ENCODE measurements at places on chromosomes 11 and 22.
A peak's percentile ranks its signal among the peaks of the same experiment; 100 is the strongest.

GRCh38 chr22:29267462-29267857 lies 321 bp downstream of the RHBDD3 start:
- peak overlapping the region; percentile 99 for H3K27ac ChIP-seq
- peaks cover 50% of the 10 kb centered on the region for H3K4me1 ChIP-seq
- no peak for DNase-seq
- peaks cover 12% of the 10 kb centered on the region for H3K36me3 ChIP-seq
- peak overlapping the region; percentile 79 for H3K4me3 ChIP-seq

DNA sequence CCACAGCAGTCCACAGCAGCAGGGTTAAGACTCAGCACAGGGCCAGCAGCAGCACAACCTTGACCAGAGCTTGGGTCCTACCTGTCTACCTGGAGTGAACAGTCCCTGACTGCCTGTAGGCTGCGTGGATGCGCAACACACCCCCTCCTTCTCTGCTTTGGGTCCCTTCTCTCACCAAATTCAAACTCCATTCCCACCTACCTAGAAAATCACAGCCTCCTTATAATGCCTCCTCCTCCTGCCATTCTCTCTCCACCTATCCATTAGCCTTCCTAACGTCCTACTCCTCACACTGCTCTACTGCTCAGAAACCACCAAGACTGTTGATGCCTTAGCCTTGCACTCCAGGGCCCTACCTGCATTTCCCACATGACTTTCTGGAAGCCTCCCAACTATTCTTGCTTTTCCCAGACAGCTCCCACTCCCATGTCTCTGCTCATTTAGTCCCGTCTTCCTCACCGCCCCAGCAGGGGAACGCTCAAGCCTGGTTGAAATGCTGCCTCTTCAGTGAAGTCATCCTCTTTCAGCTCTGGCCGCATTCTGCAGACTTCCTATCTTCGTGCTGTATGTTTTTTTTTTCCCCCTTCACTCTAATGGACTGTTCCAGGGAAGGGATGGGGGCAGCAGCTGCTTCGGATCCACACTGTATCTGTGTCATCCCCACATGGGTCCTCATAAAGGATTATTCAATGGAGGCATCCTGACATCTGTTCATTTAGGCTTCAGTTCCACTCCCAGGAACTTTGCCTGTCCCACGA lies 3.3 kb downstream of the IL18BP start:
- H3K36me3 ChIP-seq: peaks cover 55% of the 10 kb centered on the region
- H3K4me3 ChIP-seq: no peak overlapping the region
- no peak for DNase-seq
- H3K27ac ChIP-seq: no peak overlapping the region

- no peaks in the 10 kb centered on the region for H3K27me3 ChIP-seq
- no peaks in the 10 kb centered on the region for H3K4me1 ChIP-seq
- H3K4me3 ChIP-seq: no peak overlapping the region
- no peak for DNase-seq
- H3K27ac ChIP-seq: no peak overlapping the region
Measured at GRCh38 chr11:16380941-16381568, 24.7 kb upstream of the SOX6 start.

- no peaks in the 10 kb centered on the region for H3K36me3 ChIP-seq
- H3K27me3 ChIP-seq: no peaks in the 10 kb centered on the region
- no peaks in the 10 kb centered on the region for H3K4me1 ChIP-seq
- DNase-seq: no peak
- H3K4me3 ChIP-seq: no peak overlapping the region
Measured at GRCh38 chr11:132278801-132279574, 908.6 kb downstream of the NTM start.

DNA sequence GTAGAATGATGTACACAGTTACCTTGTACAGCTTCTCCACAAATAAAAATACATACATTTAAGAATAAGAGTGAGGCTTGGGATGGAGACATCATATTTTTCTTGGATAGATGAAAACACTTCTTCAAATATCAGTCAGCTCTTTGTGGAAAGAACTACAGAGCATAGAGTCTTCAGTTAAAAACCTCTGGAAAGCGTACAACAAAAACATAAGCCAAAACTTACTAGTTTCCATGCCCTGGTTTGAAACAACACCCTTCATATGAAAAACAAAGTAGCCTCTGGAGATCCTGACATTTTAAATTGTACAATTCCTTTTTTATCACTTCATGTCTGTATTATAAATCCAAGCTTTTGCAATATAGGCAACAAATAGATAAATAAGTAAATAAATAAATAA lies 7.0 kb upstream of the CEP126 start:
- no peaks in the 10 kb centered on the region for H3K36me3 ChIP-seq
- no peak overlapping the region for H3K4me3 ChIP-seq
- no peaks in the 10 kb centered on the region for H3K4me1 ChIP-seq
- H3K27ac ChIP-seq: no peak overlapping the region

DNA sequence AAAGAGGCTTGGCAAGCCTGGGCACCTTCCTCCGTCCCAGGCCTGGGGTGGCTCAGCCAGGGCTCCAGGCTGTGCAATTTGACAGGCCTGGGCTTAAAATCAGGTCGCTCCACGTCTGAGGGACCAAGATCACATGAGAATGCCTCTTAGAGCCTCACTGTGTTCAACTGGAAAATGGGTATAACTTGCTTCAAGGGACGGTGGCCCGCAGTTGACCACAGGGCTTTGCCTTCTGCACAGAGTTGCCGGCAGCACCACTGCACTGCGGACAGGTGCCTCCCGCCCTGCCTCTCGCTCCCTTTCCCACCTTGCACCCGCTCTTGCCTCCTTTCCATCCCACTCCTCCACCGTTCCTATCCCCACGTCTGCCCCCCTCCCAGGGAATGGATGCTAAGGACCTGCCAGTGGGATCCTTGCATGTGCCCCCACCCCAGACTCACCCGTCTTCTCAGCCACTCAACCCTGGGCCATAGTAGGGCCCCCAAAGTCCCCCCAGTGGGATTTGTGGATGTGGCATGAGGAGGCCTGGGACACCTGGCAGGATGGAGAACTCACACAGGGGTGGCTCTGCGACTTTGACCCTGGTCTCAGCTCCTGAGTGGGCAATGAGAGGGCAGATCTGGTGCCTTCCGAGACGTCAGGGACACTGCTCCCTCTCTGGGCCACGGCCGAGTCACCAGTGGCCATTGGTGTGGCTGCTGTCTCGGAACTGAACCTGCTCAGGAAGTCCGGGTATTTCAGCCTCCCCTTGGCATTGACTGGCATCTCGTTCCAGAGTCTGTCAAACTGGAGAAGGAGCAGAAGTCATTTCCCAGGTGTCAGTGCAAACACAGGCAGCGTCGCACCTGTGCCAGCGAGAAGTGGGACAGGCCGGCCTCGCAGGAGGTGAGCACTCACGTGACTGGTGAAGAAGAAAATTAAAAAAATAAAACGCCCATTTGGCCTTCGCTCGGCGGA lies 128.0 kb downstream of the MPPED1 start:
- H3K36me3 ChIP-seq: no peaks in the 10 kb centered on the region
- no peak overlapping the region for H3K27ac ChIP-seq
- no peaks in the 10 kb centered on the region for H3K4me1 ChIP-seq

GRCh38 chr22:17110791-17111550 lies 10.2 kb downstream of the TMEM121B start:
- peaks cover 38% of the 10 kb centered on the region for H3K4me1 ChIP-seq
- no peak for DNase-seq
- H3K27ac ChIP-seq: no peak overlapping the region

DNA sequence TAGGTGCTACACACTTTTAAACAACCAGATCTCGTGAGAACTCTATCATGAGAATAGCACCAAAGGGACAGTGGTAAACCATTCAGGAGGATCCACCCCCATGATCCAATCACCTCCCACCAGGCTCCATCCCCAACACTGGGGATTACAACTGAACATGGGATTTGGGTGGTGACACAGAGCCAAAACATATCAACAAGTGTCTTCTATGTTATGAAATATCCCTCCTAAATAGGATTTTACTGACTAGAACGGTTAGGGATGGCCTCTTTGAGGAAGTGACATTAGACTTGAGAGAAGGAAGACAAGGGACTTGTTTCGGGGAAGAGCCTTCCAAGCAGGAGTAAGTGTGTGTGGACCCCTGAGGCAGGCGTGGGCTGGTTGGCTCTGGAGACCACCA lies 11.9 kb upstream of the MRPL11 start:
- H3K4me3 ChIP-seq: no peak overlapping the region
- peaks cover 12% of the 10 kb centered on the region for H3K4me1 ChIP-seq
- no peak overlapping the region for H3K27ac ChIP-seq

DNA sequence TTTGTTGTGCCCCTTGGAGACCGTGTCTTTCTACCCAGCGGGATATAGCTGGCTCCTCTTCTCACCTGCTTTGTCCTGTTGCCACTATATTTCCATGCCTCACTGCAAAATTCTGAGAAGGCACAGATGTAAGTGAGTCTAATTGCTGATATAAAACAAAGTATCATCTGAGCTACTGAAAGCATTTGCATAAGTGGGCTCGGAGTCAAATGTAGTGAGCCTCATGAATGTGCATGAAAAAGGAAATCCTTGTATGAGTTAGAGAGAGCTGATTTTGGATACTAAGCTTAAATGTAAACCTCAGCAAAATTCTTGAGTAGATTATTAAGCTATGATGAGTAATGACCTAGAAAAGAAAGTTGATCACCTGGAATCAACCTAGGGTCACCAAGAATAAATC lies 13.9 kb downstream of the OVCH2 start:
- H3K4me3 ChIP-seq: no peak overlapping the region
- no peaks in the 10 kb centered on the region for H3K27me3 ChIP-seq
- no peaks in the 10 kb centered on the region for H3K36me3 ChIP-seq
- H3K27ac ChIP-seq: no peak overlapping the region
- H3K4me1 ChIP-seq: peaks cover 6% of the 10 kb centered on the region

DNA sequence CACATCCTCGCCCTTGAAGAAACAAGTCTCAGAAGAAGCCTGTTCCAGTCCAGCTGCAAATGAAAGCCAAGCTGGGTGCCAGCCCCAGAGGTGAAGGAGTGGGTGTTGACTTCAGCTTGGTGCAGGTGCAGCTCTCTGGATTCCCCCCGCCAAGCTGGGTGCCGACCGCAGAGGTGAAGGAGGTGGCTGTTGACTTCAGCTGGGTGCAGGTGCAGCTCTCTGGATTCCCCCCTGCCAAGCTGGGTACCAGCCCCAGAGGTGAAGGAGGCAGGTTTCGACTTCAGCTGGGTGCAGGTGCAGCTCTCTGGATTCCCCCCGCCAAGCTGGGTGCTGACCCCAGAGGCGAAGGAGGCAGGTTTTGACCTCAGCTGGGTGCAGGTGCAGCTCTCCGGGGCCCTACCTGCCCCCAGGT lies 1234.0 kb downstream of the TBC1D22A start:
- H3K27ac ChIP-seq: no peak overlapping the region
- H3K27me3 ChIP-seq: no peaks in the 10 kb centered on the region
- no peak overlapping the region for H3K4me3 ChIP-seq
- DNase-seq: no peak
- no peaks in the 10 kb centered on the region for H3K36me3 ChIP-seq
